Activated CD4-positive, alpha-beta T cell treated with anti-CD3 and anti-CD28 coated beads for 4 hours (primary cell): ENCODE measurements at places on chromosomes 3 and 15.

GRCh38 chr3:45317710-45318109 lies 70.7 kb upstream of the LARS2 start:
- DNase-seq: no peak

DNA sequence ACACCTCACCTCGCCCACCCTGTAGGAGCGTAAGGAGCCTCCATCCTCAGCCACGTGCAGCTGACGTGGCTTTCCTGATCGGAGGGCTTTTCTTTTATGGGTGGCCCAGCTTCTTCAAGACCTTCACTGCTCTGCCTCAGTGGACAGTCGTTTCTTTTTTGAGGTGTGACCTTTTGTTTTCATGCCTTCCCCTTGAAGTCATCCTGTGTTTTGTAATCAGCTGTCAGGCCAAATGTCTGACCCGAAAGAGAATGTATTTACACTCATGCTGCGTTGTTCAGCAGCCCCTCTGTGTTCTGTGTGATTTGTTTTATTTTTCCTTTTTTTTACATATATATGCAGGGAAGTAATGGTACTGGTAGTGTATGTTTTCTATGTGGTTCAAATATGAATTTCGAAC lies 41.8 kb downstream of the CCK start:
- DNase-seq: no peak

- DNase-seq: no peak
These were observed 26.9 kb upstream of the ADCY5 start for GRCh38 chr3:123475786-123476185.

- no peak for DNase-seq
These were observed 34.2 kb downstream of the EDEM1 start for GRCh38 chr3:5221701-5222100.
